ENCODE measurements at places on chromosomes 11 and 22. TPM values are rescaled to one million over a fixed set of nuclear protein-coding genes. Genes with fewer than 3 reads are reported as not detected.

The FAM111B gene
- total RNA-seq, result 11.4 TPM

The SMCO4 gene
- total RNA-seq, result 42.7 TPM

The OR4D5 gene
- not detected for total RNA-seq

The RAG2 gene
- not detected for total RNA-seq

The MYBPC3 gene
- 0.52 TPM for total RNA-seq

The CCDC81 gene
- total RNA-seq, result 0.58 TPM

The INSC gene
- 0.79 TPM for total RNA-seq

The CCDC73 gene
- not detected for total RNA-seq

DNA sequence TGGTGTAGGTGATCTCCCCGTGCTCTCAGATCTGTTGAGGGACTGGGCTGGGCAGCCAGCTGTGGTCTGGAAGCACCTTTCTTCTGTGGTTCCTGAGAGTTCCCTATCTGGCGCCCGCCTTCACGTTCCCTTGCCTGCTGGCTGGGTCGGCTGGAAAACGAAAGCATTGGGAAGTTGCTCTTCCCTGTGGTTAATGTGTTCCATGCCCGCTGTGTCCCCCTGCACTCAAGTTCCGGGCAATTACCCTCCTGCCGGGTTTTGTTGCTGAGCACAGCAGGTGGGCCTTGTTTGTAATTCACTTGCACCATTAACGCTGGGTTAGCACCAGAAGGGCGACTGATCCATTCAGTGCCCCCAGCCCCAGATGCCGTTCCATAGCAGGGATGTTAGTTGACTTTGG lies 134.1 kb downstream of the GRIK4 start:
- DNase-seq, result no peak

- DNase-seq, result no peak
Measured at GRCh38 chr11:100810666-100811065, 123.6 kb downstream of the ARHGAP42 start.

GRCh38 chr22:29259253-29259899 lies 8.4 kb downstream of the RHBDD3 start:
- DNase-seq, result no peak

DNA sequence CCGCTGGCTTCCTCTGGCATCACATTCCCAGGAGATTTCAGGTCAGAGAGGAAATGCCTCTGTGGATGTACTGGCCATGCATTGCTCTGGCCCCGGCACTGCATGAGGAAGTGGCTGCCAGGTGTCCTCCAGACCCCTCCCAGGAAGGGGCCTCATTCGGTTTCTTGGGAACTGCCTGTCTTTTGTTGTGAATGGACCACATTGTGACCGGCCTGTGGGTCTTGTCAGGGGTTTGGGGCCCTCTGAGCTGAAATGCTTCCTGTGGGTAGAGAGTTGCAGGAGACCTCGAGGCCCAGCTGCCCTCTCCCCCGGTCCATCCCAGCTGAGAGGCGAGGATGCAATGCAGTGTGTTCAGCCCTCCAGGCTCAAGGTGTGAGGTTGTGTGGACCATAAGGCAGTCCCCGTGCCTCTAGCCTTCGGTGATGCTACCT lies 18.8 kb upstream of the ST3GAL4 start:
- DNase-seq, result no peak

DNA sequence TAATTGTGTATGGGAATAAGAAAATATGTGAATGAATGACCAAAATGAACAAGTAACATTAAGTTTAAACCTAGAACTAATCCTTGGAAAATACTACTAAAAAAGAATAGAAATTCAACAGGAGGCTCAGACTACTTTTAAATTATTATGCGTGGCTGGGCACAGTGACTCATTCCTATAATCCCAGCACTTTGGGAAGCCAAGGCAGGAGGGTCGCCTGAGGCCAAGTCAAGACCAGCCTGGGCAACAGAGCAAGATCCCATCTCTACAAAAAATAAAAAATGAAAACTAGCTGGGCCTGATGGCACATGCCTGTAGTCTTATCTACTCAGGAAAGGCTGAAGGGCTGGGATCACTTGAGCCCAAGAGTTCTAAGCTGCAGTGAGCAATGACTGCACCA lies 85.4 kb upstream of the CLNS1A start:
- no peak for DNase-seq

GRCh38 chr11:128310676-128311445 lies 276.5 kb downstream of the ETS1 start:
- no peak for DNase-seq

DNA sequence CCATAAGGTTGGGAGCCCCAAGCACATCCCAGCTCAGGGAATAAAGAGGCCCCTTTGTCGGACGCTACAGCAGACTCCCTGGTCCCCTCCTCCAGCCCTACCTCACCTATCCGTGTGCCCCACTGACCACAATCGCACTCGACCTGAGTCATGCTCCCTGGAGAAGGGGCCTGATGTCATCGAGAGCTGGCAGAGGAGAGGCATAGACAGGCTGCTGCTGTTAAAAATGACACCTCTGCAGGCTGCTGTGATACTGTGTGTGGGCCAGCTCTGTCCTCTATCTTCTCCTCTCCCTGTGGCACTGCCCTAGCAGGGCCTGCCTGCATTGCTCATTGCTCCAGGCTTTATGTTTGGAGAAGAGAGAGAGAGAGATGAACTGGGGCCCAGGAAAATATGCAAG lies 123.4 kb upstream of the SYT13 start:
- no peak for DNase-seq

- DNase-seq, result no peak
Measured at GRCh38 chr22:24540470-24540869, 14.5 kb downstream of the GUCD1 start.

DNA sequence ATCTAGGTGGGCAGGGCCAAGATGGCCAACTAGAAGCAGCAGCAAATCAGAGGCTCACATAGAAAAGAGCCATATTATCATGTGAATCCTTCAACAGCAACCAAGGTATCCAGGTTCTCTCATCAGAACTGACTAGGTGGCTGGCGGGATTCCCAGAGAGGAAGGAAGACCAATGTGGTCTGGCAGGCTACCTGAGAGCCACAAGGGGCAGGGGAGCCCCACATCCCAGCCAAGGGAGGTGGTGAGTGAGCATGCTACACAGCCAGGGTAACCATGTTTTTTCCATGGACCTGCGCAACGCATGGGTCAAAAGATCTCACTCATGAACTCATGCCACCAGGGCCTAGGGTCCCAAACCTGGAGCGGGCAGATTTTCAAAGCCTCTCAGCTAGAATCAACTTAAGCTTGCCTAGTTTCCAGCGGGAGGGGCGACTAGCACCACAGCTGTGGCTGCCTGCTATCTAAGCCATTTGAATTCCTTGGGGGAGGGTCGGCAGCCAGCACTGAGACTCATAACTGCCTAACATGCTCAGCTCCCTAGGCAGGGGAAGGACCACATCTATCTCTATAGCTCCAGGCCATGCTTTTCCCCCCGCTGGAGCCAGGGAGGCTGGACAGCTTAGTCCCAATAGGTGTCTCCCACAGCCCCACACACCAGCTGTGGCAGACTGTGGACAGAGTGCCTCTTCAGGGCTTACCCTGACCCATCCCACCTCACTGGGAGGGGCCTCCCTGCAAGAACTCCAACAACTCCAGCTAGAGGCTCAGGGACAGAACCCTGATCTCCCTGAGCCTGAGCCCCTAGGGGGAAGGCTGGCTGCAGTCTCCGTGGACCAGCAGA lies 28.7 kb upstream of the CASP12 start:
- peak; percentile 24 for DNase-seq

- DNase-seq, result no peak
Measured at GRCh38 chr11:129803533-129803932, 12.1 kb upstream of the TMEM45B start.

DNA sequence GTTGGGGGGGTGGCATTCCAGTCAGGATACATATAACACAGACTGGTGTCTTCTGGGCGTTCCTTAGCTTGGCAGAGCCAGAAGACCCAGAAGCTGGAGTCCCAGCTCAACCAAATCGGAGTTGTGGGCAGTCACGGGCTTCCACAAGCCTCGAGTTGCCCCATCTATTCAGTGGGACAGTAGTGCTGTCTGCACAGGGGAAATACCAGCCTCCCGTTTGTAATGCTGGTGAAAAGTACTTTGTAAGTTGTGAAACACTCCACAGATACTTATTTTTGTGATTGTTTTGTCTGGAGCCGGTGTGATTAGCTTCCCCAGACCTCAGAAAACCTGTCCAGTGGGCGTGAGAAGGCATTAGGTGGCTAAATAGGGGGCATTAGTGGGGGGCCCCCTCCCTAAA lies 13.6 kb downstream of the DGKZ start:
- no peak for DNase-seq
